ENCODE measurements at places on chromosomes 6 and 20. TPM values are rescaled to one million over a fixed set of nuclear protein-coding genes. Genes with fewer than 3 reads are reported as not detected.

GRCh38 chr6:168293636-168294530 lies 25.7 kb downstream of the DACT2 start:
- H3K27ac ChIP-seq: no peak overlapping the region
- DNase-seq: no peak
- peaks cover 2% of the 10 kb centered on the region for H3K27me3 ChIP-seq
- H3K36me3 ChIP-seq: no peaks in the 10 kb centered on the region

DNA sequence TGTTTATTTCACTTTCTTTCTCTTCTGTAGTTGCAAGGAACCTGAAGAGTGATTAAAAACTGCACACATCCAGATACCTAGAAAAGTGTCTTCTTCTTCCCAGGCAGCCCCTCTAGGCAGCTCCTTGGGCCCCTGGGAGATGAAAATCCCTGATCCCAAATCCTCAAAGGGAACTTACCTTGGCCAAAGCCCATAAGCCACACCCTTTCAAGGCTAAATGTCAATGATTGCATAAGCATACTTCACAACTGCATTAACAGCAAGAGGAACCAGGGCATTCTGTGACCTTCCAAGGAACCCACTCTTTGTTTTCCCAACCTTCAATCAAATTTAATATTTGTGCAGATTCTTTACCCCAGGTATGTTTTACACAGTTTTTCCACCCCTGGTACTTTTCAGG lies 4.4 kb upstream of the HMGN3 start:
- H3K27ac ChIP-seq: no peak overlapping the region
- peaks cover 5% of the 10 kb centered on the region for H3K4me1 ChIP-seq
- no peaks in the 10 kb centered on the region for H3K27me3 ChIP-seq
- no peak overlapping the region for H3K4me3 ChIP-seq
- H3K36me3 ChIP-seq: peaks cover 4% of the 10 kb centered on the region

DNA sequence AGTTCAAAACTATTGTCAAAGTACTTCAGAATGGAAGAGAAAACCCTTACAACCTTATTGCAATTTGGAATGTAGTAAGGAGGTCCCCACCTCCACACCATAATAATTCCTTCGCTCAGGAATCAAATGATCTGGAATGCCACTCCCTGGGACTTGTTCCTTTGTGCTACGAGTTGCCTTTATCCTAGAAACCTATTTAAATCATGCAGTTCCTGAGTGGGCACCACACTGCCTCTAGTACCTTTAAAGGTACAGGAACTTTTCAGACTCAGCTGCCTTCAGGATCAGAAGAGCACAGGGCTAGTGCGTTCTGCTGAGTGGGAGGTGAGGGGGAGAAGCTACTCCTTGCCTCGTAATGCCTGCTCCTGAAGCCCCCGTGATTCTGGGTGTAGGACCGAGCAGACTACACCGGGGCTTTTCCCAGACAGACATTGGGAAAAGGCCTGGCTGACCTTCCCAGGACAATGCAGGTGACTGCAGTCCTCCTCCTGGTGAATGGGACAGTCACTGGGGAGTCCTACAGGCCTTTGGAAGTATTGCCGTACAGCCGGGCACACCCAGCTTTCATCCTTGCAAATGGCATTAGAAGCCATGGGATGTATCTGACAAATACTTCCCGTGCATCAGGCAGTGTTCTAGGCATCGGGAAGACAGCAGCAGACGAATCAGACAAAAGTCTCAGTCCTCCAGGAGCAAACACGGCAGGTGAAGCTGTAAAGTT lies 11.8 kb upstream of the TUBB2B start:
- DNase-seq: no peak
- no peak overlapping the region for H3K27ac ChIP-seq
- H3K27me3 ChIP-seq: peaks cover 39% of the 10 kb centered on the region
- no peak overlapping the region for H3K4me3 ChIP-seq
- H3K4me1 ChIP-seq: peaks cover 4% of the 10 kb centered on the region
- no peaks in the 10 kb centered on the region for H3K36me3 ChIP-seq

GRCh38 chr20:24576447-24576846 lies 107.0 kb downstream of the SYNDIG1 start:
- peaks cover 15% of the 10 kb centered on the region for H3K4me1 ChIP-seq
- H3K36me3 ChIP-seq: no peaks in the 10 kb centered on the region
- no peak for DNase-seq
- no peak overlapping the region for H3K4me3 ChIP-seq

DNA sequence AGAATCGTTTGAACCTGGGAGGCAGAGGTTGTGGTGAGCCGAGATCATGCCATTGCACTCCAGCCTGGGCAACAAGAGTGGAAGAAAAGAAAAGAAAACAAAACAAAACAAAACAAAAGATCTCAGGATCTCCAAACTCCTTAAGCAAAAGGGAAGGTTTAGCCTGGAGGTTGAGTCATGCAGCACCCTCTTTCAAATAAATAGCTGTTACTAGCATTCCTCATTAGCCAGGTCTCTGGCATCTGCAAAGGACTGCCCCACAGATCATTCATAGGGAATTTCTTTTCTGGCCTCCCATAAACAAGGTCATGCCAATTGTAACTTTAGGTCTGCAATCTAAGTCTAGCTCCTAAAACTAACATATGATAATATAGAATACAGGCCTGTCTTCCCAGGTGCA lies 37.2 kb downstream of the EDN1 start:
- peaks cover 2% of the 10 kb centered on the region for H3K27me3 ChIP-seq
- no peaks in the 10 kb centered on the region for H3K36me3 ChIP-seq

DNA sequence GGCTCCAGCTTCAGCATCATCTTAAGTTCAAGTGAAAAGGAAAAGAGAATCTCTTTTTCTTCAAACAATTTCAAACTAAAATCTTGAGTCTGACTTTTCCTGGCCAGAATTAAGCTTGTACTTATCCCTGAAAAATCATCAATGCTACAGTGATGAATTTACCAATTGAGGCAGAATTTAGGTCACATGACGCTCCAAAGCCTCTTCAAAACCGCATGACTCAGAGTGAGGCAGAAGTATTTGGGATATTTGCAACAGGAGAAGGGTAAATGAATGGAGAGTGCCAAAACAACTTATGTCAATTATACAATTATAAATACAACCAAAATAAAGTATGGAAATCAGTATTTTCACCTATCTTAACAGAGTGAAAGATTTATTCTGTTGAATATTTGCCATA lies 515.5 kb downstream of the COL12A1 start:
- H3K4me1 ChIP-seq: no peaks in the 10 kb centered on the region
- H3K36me3 ChIP-seq: no peaks in the 10 kb centered on the region
- no peak overlapping the region for H3K4me3 ChIP-seq
- H3K27me3 ChIP-seq: no peaks in the 10 kb centered on the region
- DNase-seq: no peak

GRCh38 chr6:27213544-27214125 lies 33.9 kb upstream of the PRSS16 start:
- H3K4me3 ChIP-seq: no peak overlapping the region
- peaks cover 30% of the 10 kb centered on the region for H3K27me3 ChIP-seq
- no peak overlapping the region for H3K27ac ChIP-seq
- H3K36me3 ChIP-seq: no peaks in the 10 kb centered on the region
- DNase-seq: no peak
- peaks cover 3% of the 10 kb centered on the region for H3K4me1 ChIP-seq

DNA sequence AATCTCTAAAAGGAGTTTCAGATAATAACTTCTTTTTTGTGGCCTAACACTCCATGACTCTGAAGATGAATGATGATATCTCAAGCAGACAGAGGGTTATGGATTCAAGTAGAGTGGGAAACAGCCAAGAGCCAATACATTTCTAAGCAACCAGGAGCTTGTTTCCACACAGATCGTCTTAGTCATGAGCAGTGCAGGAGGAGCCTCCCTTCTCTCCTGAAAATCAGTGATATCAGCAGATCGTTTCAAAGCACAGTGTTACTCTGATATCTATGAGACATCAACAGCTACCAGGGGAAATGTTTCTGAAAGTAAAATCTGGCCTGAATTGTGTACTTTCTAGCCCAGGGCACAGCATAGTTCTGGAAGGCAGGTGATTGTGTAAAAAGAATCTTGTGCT lies 11.5 kb downstream of the ADGRG6 start:
- no peak overlapping the region for H3K27ac ChIP-seq
- no peak overlapping the region for H3K4me3 ChIP-seq
- no peaks in the 10 kb centered on the region for H3K4me1 ChIP-seq
- DNase-seq: no peak
- no peaks in the 10 kb centered on the region for H3K27me3 ChIP-seq
- no peaks in the 10 kb centered on the region for H3K36me3 ChIP-seq

- no peak for DNase-seq
- no peaks in the 10 kb centered on the region for H3K27me3 ChIP-seq
- no peak overlapping the region for H3K27ac ChIP-seq
- H3K36me3 ChIP-seq: peaks cover 34% of the 10 kb centered on the region
Observed at GRCh38 chr6:107032051-107032450, 4.1 kb downstream of the MTRES1 start.

DNA sequence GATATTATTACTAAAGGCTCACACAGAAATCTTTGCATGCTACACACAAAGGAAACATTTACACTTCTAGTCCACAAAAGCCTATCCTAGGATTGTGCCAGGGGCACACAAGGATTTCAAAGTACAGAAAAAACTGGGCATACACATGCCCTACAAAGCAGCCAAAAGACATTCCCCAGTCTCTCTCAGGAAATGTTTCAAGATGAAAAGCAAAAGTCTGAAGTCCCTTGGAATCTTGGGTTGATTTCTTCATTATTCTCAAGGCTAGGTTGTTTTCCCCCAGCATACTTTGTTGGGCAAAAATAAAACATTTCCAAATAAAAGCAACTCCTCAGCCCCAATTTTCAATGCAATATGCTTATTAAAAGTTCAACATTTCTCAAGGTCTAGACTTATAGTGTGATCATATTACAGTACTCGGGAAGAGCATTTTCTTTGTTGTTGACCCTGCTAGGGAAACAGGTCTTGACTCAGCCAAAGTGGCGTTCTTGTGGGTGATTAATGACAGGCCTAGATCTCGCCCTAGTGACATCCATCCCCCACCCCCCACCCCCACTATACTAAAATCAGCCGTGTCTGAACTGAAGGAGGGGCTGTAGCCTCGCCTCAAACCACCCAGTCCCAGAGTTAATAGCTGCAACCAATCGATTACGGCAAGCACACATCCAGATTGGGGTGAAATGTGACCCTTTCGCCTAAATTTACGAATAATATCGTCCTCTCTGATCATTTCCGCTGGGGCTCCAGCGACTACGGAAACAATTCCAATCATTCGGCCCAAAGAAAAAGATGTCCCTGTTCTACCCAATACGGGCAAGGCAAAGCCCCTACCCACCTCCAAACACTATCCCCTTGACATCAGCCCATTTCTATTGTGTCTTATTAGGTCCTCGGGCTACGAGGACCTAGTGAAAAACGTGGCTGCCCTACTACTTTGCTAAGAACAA lies 1.4 kb downstream of the AKIRIN2 start:
- peaks cover 63% of the 10 kb centered on the region for H3K4me1 ChIP-seq
- peak; percentile 24 for DNase-seq
- peak overlapping the region; percentile 97 for H3K4me3 ChIP-seq
- H3K27ac ChIP-seq: peak overlapping the region; percentile 97
- H3K36me3 ChIP-seq: peaks cover 27% of the 10 kb centered on the region
- H3K27me3 ChIP-seq: no peaks in the 10 kb centered on the region

- H3K27me3 ChIP-seq: no peaks in the 10 kb centered on the region
- DNase-seq: no peak
- H3K27ac ChIP-seq: no peak overlapping the region
- H3K36me3 ChIP-seq: no peaks in the 10 kb centered on the region
- no peaks in the 10 kb centered on the region for H3K4me1 ChIP-seq
- H3K4me3 ChIP-seq: no peak overlapping the region
Observed at GRCh38 chr6:124226396-124226795, 422.7 kb downstream of the NKAIN2 start.

GRCh38 chr6:126091466-126091865 lies 105.1 kb downstream of the TRMT11 start:
- H3K27ac ChIP-seq: no peak overlapping the region
- no peaks in the 10 kb centered on the region for H3K27me3 ChIP-seq
- H3K4me1 ChIP-seq: peaks cover 4% of the 10 kb centered on the region
- H3K36me3 ChIP-seq: no peaks in the 10 kb centered on the region

DNA sequence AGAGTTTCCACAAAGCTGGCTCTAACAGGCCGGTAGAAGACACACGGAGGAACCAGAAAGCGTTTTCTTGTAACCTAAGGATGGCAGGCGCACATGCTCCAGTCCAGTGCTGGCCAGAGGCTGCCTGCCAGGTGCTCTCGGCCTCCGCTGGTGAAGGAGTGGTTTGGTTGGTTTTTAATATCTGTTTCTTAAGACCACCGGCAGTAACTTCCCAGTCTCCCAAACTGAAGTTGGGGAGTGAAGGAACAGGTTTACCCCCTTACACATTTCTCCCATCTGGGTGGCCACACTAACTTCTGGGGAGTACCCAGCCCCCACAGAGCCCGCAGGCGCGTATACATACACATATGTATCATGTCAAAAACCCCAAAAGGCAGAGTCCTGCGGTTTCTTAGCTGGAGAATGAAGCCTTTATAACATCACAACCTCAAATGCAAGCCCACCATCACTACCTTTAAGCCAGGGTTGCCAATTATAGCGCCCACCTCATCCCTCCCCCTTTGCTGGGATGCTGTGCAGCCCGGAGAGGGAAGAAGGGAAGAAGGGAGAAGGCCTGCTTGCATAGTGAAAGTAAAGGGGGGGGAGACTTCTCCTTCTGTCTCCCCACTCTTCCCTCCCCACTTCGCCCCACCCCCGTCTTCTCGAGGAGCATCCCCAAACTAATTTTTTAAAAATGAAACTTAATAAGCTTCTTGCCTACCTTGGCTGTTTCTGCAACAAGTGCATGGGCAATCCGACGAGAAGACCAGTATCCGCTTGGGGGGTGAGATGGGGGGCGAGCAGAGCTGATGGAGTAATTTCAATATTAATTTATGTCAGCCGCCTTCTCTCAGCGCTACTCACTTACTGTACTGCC lies 1.0 kb downstream of the TRERF1 start:
- H3K27me3 ChIP-seq: peaks cover 5% of the 10 kb centered on the region
- H3K36me3 ChIP-seq: peaks cover 4% of the 10 kb centered on the region
- no peak for DNase-seq
- H3K27ac ChIP-seq: peak overlapping the region; percentile 69

GRCh38 chr6:30192076-30192475 lies 21.1 kb downstream of the TRIM26 start:
- no peak for DNase-seq
- no peak overlapping the region for H3K27ac ChIP-seq
- peaks cover 84% of the 10 kb centered on the region for H3K36me3 ChIP-seq

DPM1 gene
- total RNA-seq: 41.2 TPM

CST7 gene
- total RNA-seq: 0.86 TPM

RBCK1 gene
- 92.7 TPM for total RNA-seq

SMPD2 gene
- 24.9 TPM for total RNA-seq

RAB44 gene
- 0.20 TPM for total RNA-seq

RIPOR2 gene
- total RNA-seq: 260 TPM

REM1 gene
- not detected for total RNA-seq
